ENCODE measurements at places on chromosomes 3 and 15.

GRCh38 chr15:24899367-24899766, 55.4 kb upstream of the SNRPN start:
- no peak for DNase-seq

- DNase-seq: no peak
Observed at GRCh38 chr3:124837065-124837464, 50.1 kb downstream of the ITGB5 start.

DNA sequence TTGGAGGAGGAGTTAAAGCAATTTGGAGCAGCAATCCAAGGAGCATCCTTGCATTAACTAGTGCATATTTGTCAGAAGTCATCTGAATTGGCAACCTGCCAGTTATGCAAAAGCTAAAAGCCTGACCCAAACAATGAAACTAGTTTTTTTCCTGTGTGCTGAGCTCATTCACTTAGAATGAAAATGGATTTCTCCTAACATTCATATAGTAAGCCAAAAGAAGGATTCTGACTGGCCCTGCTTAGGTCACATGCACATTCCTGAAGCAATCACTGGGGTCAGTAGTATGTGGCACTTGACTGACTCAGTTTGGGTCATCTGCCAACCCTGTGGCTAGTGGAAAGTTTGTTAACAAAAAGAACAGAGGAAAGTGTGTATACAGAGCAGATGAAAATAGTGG, 30.5 kb downstream of the OXSM start:
- DNase-seq: peak; percentile 91

GRCh38 chr3:191628571-191628970, 167.6 kb downstream of the PYDC2 start:
- DNase-seq: no peak

- no peak for DNase-seq
Observed at GRCh38 chr3:177688152-177688551, 490.9 kb upstream of the TBL1XR1 start.
